ENCODE measurements at places on chromosomes 4 and X.
A peak's percentile ranks its signal among the peaks of the same experiment; 100 is the strongest.

GRCh38 chr4:40731792-40732245, 17.9 kb upstream of the NSUN7 start:
- no peak for DNase-seq

DNA sequence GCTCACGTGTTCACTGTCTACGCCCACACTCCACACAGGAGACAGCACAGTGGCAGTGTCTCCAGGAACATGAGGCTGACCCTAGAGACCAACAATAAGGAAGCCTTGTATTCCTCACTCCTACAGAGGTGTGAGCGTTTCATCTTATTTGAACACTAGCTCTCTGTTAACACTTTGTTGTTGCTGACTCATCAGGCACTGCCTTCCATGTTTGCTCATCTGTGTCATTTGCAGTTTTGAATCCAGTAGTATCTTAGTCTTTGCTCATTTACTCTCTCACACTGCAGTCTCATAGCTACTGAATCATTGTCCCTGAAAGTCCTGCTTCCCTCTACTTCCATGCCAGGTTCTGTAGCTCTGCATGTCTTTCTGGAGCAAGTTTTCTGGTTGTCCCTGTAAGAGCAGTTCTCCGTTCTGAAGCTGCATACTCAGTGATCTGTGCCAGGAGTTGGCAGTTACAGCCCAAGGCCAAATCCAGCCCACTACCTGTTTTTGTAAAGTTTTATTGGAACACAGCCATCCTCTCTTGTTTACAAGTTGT, 80.3 kb upstream of the DCLK2 start:
- DNase-seq = no peak

- no peak for DNase-seq
These were observed 9.5 kb downstream of the CSTF2 start for GRCh38 chrX:100829730-100830129.

DNA sequence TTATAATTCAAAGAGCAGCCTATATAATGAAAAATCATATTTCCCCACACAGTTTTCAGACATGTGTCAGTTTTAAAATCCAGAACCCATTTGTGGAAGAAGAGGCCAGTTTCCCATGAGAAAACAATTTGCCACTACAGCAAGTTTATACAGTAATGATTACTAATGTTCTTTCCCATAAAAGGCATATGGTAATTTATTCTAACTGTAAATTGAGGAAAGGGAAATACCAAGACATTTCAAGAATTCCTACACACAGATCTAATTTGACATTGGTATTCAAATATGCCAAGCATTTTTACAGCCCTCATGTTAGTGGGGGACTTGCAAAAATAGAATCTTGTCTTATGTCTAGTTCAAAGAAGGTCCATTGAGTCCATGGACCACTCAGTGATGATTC, 1368.6 kb downstream of the FSTL5 start:
- no peak for DNase-seq

- DNase-seq = no peak
These were observed 12.2 kb upstream of the WFS1 start for GRCh38 chr4:6257247-6258025.

GRCh38 chr4:68997040-68997439, 45.4 kb upstream of the UGT2A3 start:
- DNase-seq = no peak

- DNase-seq = peak; percentile 32
These were observed 650.8 kb upstream of the DIPK2B start for GRCh38 chrX:45851434-45851991.

DNA sequence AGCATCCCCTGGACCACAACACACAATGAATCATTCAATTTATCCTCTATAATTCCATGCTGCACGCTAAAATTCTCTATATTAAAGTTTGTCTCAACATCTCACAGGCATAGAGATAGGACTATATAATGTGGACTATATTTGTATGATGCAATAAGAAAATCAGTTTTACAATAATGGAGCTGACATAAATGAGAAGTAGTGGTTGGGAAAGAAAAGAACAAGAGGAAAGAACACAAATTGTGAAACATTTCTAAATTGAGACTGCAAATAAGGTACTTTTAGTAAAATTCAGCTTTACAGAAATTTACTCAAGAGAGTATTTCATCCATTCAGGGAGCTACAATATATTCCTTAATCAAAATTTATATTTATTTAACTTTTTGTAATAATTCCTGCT, 120.4 kb downstream of the ARAP2 start:
- no peak for DNase-seq

DNA sequence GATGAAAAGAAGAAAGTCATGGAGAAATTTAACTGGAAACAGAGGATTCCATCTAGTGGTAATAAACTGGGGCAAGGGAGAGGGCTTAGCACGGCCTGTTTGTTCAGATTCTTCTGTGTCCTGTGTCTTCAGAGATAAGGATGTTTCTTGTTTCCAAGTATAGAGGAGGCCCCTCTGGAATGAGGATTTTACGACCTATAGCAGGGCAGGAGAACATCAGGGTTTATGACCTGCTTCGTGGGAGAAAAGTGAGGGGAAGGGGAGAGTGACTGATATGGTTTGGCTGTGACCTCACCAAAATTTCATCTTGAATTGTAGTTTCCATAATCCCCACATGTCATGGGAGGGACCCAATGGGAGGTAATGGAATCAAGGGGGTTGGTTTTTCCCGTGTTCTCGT, 93.0 kb upstream of the LDB2 start:
- no peak for DNase-seq
